ENCODE measurements at places on chromosomes 5 and 9.

DNA sequence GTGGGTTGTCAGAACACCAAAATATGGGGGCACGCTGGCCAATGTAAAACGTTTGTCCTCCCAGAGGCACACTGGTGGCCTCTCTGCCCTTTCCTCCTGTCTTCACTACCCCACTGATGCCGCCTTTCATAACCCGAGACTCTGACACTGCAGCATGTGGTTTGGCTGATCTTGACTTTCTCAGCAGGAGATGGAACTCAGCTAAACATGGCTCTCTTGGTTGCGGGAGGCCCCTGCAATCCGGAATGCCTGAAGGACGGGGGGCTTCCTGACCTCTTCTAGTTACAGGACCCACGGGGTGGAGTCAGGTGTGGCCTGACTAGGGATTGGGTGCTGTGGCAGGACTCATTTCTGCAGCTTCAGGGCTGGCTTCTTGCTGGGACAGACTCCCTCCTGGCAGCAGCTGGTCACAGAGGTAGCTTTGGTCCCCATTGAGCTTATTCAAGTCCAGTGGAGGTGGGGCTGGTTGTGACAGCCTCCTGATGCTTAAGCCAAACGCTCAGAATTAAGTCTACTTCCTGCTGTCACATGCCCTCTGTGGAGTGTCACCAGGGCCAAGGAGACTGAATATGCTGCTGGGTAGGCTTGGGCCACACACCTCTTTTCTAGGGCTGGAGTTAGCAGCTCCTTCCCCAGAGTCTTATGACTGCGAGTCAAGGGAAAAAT is 44.2 kb downstream of the NXNL2 start:
- DNase-seq: no peak

DNA sequence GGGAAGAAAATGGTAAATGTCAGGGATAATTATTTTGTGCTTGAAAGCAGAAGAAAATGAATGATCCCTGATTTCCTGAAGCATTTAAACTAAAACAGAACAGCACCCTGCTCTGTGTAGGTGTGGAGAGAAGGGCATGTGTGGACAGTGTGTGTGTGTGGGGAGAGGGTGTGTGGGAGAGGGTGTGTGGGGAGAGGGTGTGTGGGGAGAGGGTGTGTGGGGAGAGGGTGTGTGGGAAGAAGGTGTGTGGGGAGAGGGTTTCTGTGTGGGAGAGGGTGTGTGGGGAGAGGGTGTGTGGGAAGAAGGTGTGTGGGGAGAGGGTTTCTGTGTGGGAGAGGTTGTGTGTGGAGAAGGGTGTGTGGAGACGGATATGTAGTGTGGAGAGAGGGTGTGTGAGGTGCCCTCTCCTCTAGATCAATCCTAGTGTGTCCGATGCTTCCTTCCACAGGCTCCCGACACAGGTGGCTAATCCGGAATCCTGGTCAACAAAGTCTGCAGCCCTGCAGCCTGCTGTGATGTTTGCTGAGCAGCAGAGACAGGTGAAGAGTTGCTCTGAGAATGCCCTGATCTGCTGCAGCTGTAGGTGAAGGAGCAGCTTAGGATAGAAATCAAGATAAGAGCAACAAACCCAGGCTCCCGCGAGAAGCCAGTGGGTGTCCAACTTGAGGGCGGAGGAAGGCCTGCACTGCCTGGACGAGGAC is 15.5 kb downstream of the IRX4 start:
- DNase-seq: no peak

DNA sequence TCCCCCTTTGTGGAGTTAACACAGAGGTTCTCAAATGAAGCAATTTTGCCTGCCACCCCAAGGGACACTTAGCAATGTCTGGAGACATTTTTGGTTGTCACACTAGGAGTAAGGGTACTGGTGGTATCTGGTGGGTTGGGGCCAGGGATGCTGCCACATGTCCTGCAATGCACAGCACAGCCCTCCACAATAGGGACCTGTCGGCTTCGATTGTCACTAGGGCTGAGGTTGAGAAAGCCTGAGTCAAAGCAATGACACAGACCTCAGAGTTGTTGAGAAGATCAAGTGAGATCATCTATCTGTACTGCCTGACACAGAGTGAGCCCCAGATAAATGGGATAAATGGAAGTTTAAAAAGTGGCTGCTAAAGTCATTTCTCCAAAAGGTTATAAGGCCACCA is 249.2 kb upstream of the KLF4 start:
- DNase-seq: no peak

- DNase-seq: no peak
Observed at GRCh38 chr9:87880683-87881082, 2.0 kb upstream of the SPATA31E1 start.

GRCh38 chr9:114059047-114059803 is 18.9 kb downstream of the AMBP start:
- DNase-seq: no peak

GRCh38 chr9:72615931-72616330 is 94.5 kb downstream of the TMC1 start:
- no peak for DNase-seq

- no peak for DNase-seq
Observed at GRCh38 chr9:131529597-131530545, 1.2 kb downstream of the UCK1 start.

- DNase-seq: no peak
Observed at GRCh38 chr9:68418259-68418845, 61.9 kb downstream of the PGM5 start.

GRCh38 chr9:69746859-69747560 is 12.8 kb downstream of the PTAR1 start:
- no peak for DNase-seq

DNA sequence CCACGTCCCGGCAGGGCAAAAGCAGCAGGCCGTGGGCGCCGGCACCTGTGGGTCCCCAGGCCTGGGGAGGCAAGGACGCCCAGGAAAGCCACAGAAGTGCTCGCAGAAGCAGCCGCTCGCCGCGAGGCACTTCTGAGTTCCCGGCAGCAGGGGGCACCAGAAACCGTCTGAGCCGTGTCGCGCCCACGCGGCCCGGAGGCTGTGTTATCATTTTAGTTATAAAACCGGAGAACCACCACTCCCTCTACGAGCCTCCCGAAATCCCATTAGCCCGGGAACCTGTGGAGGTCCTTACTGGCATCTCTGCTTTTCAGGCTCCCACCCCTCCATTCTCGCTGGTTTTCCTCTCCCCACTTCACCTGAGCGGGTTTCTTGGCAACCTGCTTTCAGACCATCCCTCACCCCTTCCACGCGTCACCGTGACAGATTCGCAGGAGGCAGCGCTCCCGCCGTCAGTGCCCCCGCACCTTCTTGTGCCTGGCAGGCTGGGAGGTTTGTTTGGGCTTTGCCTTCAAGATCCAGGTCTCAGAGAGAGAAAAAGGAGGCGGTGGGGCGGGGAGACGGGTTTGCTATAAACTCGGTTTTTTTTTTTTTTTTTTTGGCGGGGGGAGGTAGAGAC is 2.3 kb downstream of the GDNF start:
- DNase-seq: peak; percentile 75

DNA sequence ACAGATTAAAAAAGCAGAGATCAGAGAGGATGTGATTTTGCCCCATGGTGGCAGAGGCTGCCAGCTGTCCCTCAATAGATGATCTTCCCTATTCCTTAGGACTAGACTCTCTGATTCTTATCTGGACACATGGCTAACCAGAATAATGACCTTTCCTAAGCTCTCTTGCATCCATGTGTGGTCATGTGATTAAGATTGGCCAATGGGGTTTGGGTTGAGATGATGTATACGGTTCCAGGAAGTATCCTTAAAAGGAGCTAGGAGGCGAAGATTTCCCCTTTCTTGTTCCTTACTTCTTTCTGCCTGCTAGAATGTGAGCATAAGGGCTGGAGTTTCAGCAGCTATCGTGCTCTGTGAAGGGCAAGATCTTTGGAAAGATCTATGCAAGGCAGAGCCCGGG is 39.8 kb downstream of the FOXI1 start:
- DNase-seq: peak; percentile 33

DNA sequence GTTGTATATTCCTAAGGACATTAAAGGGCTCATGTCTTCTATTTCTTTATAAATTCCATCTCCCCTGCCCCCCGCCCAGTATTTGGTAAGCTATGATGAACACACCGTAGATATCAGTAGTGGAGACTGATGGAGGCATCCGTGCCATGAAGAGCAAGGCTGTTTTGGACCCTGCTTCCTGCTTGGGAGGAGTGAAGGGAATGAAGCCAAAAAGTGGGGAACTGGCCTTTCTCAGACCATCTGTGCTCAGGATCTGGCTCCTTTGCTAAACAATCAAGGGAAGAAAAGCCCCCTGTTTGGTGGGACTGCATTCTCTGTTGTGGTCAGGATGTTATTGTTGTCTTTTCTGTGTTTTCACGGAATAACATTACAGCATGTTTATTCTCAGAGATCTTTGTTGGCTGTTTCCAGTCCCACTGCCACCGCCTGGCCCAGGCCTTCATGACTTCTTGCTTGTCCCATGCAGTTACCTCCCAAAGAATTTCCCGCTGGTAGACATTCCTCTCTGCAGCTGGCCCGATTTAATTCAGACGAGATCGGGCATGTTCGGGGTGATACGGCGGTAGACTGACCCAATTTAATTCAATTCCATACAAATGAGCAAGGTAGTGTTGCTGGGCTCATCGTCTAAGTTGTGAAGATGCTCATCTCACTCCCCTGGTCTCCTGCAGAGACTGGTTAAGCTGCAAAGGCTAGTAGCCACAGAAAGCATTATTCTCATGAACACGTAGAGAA is 31.4 kb upstream of the ANKH start:
- no peak for DNase-seq

- DNase-seq: no peak
Observed at GRCh38 chr5:143134900-143135299, 268.6 kb downstream of the NR3C1 start.

DNA sequence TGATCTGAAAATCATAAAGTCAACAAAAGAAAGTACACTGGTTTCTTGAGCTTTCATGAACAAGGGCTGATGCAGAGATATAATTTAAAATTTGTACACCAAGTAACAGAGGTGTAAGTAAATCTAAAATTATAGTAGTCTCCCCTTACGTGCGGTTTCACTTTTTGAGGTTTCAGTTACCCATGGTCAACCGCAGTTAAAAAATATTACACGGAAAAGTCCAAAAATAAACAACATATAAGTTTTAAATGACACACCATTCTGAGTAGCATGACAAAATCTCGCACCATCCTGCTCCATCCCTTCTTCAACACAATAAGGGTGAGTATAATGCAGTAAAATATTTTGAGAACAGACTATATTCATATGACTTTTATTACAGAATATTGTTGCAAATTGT is 54.4 kb downstream of the AUH start:
- no peak for DNase-seq

DNA sequence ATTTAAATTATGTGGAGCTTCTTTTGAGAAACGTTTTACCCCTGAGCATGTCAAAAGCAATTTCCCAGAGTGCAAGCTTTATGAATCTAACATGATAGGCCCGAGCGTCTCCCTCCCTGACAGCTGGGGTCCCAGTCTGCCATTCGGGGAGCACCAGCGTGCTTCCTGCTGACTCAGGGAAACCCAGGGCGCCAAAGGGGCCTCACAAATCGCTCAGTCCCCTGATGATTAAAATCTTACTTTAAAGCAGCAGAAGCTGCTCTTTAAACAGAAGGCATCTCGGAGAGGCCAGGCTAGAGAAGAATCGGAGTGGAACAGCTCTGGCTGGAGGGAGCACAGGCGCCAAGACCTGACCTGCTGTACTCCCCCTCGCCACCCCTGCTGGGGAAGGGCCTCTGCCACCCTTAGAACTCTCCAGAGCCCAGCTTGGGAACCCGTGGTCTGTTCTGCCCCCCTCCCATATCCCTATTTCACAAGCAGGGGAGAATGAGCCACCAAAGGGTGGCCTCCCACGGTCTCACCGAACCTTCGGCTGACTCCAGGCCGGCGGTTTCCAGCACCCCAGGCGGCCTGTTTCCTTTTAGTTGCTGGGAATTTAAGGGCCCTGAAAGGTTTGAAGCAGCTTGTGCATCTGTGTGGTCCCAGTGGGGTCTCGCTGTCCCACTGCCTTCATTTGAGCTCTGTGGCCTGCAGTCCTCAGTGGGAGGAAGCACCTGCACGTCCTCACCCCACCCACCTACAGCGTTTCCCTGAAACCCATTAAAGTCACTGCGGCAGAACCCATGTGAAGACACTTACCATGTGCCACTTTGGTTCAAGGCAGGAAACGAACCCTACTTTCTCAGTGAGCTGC is 147.6 kb downstream of the COL23A1 start:
- no peak for DNase-seq

DNA sequence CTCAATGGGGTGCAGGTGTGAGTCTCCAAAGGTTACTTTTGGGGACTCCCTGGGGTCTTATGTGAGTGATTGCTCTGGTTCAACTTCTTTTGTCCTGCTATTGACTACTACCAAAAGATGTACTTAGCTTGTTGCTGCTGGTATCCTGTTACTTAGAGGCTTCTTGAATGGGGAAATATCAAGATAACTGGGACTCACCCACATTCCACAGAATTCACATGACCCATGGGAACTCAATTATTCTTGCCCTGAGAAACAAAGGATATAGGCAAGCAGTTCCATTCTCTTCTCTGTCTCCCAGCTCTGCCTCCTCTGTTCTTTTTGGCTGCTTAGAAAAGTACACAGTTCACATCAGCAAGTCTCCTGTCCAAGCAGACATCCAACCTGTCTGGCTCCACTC is 105.9 kb downstream of the UNC13B start:
- no peak for DNase-seq

DNA sequence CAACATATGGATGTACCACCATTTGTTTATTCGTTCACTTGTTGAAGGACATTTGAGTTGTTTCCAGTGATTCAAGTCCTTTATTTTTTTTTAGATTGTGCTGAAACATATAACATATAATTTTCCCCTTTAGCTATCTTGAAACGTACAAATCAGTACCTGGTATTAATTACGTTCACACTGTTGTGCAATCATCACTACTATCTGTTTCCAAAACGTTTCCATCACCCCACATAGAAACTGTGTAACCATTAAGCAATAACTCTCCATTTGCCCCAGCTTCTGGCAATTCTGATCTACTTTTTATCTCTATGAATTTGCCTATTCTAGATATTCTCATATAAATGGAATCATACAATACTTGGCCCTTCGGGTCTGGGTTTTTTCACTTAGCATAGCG is 116.0 kb downstream of the FGF1 start:
- no peak for DNase-seq

DNA sequence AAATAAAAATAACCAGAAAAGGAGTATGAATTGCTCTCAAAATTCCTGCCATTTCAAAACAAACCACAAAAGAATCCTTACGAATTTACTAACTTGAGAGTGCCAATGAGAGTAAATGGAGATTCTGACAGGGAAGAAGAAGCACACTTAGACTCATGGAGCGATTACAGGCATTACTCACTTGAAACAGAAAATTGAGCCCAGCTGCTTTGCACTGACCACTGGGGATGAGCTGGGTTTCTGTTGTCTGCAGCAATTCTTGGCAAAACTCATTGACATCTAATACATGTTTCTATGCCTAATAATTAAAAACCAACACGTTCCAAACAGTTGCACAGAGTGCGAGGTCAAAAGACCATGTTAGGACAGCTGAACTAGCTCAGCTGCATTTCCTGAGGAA is 731.6 kb downstream of the DNAH5 start:
- DNase-seq: no peak

GRCh38 chr5:159216454-159216853 is 7.1 kb upstream of the RNF145 start:
- no peak for DNase-seq

- no peak for DNase-seq
Observed at GRCh38 chr5:159094745-159095144, 5.0 kb downstream of the EBF1 start.
